NCI-H1436 (cell line): ENCODE measurements at places on chromosomes 3 and 15.

DNA sequence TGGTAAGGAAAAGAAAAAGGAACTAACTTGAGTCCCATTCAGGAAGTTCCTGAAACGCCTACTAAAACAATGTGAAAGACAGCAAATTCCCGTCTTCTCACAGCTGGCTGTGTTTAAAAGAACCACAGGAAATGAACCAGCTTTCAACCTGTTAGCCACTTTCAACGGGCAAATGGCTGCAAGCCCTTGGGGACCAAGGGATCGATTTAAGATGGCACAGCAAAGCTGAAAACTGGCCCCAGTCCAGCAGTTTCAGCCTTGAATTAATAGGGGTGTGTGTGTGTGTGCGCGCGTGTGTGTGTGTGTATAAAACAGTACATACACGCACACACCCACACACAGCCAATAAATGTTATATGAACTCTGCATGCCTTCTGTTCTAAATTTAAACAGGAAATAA lies 168.7 kb upstream of the TMCO5A start:
- DNase-seq: peak; percentile 45

GRCh38 chr3:192917404-192918274 lies at the start of gene MB21D2:
MB21D2 (minus strand) TSS chr3:192917856; CDS start chr3:192917840, 16 bp downstream.
- DNase-seq: peak; percentile 87

- peak; percentile 59 for DNase-seq
These were observed 27.8 kb upstream of the POLG start for GRCh38 chr15:89362203-89363101.

- DNase-seq: no peak
These were observed 156.2 kb downstream of the ZNF621 start for GRCh38 chr3:40680685-40681657.

GRCh38 chr3:127039719-127040118 lies 56.8 kb downstream of the PLXNA1 start:
- no peak for DNase-seq

DNA sequence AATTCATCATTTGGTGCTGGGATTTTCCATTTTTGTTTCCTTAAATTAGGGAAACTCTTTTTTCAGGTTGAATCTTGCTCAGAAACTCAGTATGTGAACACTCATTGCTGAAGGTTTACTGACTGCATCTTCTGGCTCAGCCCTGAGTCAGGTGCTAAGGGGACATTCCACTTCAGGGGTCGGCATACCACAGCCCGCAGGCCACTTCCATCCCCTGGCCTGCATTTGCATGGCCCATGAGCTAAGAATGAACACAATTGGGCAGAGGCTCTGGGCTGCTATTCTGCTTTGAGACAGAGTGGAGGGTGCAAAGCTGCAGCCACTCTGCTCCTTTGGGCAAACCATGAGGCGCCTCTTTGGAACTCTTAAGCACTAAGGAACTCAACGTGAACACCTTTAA lies 165.0 kb downstream of the FEZF2 start:
- no peak for DNase-seq

DNA sequence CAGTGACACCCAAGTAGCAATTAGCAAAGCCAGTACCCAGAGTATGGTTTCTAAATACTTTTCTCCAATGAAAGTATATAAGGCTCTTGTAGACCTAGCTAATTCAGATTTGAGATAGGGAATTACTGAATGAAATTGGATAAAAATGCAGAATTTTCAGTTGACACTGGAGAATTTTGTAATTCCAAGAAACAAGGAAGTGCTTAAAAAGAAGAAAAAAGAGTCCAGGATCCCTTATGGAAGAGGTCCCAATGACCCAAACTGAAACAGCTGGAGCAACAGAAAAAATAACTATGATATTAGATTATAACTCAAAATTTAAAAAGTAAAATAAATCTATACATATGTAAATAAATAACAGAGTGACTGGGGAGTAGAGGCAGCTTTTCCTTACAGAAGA lies 335.2 kb downstream of the C3orf38 start:
- DNase-seq: no peak

GRCh38 chr3:70539908-70540307 lies 227.5 kb upstream of the MDFIC2 start:
- DNase-seq: no peak

GRCh38 chr3:124234852-124235252 lies 242.9 kb upstream of the ROPN1 start:
- no peak for DNase-seq

GRCh38 chr15:77827860-77828259 lies 195.1 kb upstream of the LINGO1 start:
- no peak for DNase-seq

GRCh38 chr3:46361408-46362283 lies 7.7 kb downstream of the CCR2 start:
- DNase-seq: no peak

- no peak for DNase-seq
These were observed 445.3 kb upstream of the ROBO1 start for GRCh38 chr3:80213086-80213485.

DNA sequence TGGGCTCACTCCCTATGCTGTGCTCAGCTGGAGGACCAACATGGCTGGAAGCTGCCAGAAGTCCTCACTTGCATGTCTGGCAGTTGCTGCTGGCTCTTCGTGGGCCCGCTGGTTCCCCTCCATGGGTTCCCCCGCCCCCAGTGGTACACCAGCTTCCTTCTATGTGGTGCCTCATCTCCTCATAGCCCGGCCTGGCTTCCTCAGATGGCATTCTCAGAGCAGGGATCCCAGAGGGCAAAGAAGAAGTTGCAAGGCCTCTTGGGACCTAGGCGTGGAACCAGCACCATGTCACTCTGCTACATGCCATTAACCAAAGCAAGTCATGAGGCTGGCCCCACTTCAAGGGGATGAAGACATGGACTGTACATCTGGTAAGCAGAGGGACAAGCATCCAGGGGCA lies 2.9 kb upstream of the CFAP92 start:
- DNase-seq: no peak

DNA sequence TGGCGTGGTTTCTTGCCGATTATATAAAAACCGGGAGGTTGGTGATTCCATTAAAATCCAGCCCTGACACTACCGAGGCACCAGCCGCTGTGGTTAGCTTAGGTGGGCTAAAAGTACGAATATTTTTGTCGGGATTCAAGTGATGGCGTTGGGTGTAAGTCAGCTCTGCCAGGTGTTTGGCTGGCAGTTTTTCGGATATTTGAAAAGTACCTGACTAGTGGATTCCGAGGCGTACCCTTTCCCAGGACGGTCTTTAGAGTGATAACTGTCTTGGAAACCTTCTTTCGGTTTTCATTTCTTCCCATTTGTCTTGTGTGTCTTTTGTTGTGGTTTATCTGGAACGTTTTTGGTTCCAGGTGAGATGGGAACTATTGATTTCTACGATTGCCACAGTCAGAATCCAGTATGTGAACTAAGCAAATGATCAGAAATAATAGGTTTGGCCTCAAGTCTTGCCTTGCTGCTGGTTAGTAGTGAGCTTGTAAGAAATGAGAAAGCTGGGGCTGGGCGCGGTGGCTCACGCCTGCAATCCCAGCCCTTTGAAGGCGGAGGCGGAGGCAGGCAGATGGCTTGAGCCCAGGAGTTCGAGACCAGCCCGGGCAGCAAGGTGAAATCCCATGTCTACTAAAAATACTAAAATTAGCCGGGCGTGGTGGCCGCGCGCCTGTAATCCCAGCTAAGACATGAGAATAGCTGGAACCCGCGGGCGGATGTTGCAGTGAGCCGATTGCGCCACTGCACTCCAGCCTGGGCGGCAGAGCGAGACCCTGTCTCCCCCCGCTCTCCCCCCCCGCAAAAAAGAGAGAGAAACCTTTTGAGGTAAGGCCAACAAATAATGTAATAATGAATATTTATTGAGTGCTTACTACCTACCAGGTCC lies 1.4 kb downstream of the FYTTD1 start:
- no peak for DNase-seq

GRCh38 chr15:52019394-52020220 lies 588 bp downstream of the MAPK6 start:
- DNase-seq: peak; percentile 34
